ENCODE measurements at places on chromosomes 16 and 17. TPM values are rescaled to one million over a fixed set of nuclear protein-coding genes. Genes with fewer than 3 reads are reported as not detected.

OTOP2 gene
- total RNA-seq, result not detected

HEATR9 gene
- total RNA-seq, result not detected

NMT1 gene
- 235 TPM for total RNA-seq

SHISA9 gene
- total RNA-seq, result not detected

MYADML2 gene
- total RNA-seq, result not detected

NOTUM gene
- total RNA-seq, result 0.38 TPM

GRCh38 chr17:67069603-67070136, 25.3 kb downstream of the CACNG1 start:
- no peak for DNase-seq

DNA sequence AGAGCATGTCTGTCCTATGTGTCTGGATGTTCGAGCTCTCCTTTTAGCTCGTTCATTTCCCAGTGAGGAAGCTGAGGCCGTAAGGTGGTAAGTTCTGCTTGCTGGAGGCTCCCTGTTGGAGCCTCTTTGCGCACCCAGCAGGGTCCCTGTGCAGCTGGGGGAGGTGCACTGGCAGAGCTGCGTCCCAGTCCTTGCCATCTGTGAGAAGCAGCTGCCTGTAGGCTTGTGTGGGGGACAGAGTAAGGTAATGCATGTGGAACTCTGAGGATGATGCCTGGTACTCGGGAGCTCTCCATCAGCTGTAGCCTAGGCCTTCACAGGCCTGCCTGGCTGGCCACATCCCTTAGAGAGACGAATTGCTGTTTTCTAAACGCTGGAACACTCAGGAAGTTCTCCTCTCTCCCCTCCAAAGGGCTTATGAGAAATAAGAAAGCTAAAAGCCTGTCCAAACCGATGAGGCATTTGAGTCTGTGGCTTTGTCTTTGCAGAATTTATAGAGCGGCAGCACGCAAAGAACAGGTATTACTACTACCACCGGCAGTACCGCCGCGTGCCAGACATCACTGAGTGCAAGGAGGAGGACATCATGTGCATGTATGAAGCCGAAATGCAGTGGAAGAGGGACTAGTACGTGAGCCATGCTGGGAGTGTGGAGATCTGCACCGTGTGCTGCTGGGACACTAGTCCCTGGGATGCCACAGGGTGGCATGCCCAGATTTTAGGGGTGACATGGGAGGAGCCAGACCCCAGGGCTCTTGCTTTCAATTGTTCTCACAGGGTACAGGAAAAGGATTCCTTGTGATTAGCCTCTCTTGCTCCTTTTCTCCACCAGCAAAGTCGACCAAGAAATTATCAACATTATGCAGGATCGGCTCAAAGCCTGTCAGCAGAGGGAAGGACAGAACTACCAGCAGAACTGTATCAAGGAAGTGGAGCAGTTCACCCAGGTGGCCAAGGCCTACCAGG, 1.6 kb downstream of the NDUFB10 start:
- peak; percentile 44 for DNase-seq

- no peak for DNase-seq
These were observed 3.8 kb downstream of the FHOD1 start for GRCh38 chr16:67243481-67243880.

DNA sequence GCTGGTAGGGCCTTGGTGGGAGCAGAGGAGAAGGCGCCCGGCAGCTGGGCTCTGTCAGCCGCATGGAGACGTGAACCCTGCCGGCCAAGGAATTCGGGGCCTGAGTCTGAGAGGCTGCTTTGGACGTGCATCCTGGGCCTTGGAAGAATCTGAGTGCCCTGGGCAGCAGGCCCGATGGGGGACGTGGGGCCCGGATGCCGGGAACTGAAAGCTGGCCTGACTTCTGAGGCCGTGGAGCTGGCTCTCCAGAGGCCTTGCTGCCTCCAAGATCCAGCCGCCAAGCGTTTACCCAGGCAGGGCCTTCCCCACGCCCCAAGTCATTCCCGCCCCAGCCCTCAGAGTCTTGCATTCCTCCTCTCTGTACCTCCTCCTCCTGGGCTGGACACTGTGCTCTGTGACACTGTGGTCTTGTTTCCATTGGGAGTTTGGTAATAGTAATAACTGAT, 37.2 kb downstream of the NKD1 start:
- DNase-seq, result no peak

DNA sequence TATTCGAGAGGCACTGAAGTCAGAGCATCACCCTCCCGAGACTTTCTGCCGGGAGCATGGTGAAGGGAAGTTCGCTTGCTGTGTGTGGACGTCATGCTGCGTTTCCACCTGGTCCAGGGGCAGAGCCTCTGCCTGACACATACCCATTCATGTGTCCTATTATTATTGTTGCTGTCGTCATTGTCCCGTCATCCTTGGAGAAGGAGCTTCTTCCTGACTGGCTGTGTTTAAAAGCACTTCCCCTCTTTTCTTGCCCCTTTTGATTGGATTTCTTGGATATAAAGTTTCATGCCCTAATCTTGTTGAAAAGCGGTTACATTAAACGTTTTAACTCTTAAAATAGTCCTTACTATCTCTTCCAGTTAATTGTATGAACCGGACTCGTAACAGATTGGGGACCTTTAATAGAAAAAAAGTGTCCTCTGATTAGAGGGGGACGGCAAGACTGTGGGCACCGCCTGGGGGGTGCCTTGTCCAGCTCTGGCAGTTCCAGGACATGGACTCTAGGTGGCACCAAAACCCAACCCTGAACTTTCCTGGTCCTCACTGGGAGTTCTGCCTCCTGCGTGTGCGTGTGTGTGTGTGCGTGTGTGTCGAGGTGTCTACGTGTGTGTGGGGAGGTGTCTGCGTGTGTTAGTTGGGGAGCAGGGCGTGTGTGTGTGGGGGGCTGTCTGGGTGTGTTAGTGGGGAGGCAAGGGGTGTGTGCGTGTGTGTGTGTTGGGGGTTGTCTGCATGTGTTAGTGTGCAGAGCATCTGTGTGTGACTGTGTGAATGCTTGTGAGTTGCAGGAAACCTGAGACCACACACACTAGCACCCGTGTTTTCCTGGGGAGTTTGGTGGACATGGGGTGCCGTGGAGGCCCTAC, 133.3 kb upstream of the CIBAR2 start:
- DNase-seq, result peak; percentile 61

GRCh38 chr16:81524382-81524781, 79.8 kb downstream of the CMIP start:
- DNase-seq, result no peak

DNA sequence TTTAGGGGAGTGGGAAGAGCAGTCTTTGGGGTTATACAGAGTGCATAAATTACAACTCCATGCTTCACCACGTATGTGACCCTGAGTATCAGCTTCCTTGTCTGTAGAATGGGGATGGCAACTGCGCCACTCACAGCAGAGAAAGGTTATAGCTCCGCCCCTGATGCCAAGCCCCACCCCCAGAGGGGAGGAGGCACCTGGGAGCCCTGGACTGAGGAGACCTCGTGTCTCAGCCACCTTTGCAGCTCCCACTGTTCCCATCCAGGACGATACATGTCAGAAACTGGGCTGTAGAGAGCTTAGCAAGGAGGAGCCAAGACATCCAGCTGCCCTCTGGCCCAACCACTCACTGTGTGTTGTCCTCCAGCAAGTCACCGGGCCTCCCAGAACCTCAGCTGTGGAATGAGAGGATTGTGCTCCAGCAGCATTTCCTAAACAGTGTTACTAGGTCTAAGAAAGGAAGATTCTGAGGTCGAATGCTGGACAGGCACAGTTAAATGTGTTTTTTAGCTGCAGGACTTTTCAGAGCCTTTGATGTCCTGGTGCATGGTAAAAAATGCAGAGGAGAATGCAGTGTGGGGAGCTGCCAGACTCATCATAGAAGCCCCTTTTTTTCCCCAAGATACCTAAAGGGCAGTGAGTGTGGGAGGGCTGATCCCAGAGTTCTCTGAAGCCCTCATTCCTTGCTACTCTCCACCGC, 49.4 kb downstream of the BEAN1 start:
- peak; percentile 59 for DNase-seq

DNA sequence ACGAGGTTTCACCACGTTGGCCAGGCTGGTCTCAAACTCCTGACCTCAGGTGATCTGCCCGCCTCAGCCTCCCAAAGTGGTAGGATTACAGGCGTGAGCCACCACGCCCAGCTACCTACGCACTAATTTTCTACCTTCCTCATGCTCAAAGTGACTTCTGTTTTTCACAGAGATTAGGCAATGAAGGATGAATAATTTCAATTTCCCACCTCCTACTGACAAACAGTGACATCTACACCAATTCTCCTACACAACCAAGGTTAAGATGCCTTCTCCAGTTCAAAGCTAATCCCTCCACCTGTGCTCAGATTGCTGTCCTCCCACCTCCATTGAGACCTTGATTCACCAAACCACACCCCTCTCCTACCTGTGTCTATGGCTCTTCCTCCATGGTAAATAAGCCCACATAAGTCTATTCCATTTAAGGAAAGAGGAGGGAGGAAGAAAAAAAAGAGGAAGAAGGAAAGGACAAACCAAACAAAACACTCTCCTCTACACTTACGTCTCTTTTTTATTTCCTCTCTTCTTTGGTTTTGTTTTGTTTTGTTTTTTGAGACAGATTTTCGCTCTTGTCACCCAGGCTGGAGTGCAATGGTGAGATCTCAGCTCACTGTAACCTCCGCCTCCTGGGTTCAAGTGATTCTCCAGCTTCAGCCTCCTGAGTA, 5.5 kb upstream of the MED11 start:
- no peak for DNase-seq

DNA sequence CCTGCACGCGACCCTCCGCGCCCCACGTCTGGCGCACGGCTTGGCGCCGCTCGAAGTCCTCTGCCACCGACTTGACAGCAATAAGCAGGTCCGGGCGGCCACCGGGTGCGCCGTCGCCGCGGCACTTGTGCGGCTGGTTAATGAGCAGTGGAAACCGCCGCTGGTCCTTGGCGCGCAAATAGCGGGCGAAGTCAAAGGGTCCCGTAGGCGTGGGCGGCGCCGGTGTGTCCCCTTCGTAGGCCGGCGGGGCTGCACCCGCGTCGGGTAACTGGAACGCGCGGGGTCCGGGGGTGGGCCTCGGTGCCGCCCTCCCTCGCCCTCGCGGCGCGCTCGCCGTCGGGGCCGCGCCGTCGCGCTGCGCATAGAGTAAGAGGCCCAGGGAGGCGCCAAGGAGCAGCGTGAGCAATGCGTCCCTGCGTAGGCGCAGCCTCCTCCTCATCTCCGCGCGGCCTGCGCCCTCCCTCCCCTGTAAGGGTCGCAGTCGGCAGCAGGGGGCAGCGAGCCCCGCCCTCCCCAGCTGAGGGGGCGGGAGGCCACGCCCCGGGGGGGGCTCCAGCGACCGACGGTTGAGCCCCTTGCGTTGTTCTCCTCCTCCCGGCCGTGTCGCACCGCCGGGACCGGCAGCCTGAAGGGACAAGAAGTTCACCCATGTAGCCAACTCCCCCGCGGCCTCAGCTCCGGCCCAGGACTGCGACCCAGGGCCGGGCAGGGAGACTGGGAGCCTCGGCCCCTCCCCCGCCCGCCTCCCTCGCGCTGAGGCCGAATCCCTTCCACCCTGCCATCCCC, 558 bp downstream of the B3GNT9 start:
- peak; percentile 51 for DNase-seq

DNA sequence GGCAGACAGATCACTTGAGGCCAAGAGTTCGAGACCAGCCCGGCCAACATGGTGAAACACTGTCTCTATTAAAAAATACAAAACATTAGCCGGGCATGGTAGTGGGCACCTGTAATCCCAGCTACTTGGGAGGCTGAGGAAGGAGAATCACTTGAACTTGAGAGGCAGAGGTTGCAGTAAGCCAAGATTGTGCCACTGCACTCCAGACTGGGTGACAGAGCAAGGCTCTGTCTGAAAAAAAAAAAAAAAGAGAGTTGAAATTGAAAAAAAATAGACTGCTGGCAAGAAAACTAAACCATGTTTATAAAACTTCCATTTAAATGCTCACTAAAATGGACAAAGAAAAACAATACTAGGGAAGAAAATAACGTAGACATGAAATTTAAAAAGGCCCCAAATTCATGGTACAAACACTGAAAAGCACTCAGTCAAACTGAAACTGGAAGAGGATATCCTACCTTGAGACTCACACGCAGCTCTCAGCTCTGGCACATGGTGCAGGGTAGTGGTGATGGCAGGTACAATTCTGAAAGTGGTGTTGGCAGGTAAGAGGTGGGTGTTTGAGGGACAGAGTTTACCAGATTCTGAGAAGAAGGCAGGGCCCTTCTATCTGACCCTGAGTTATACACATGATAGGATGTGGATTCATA, 19.3 kb downstream of the CNTROB start:
- DNase-seq, result peak; percentile 68

- no peak for DNase-seq
These were observed 120.5 kb downstream of the ZFHX3 start for GRCh38 chr16:72927199-72928089.

- no peak for DNase-seq
These were observed 95.5 kb downstream of the PMP22 start for GRCh38 chr17:15169676-15170075.

DNA sequence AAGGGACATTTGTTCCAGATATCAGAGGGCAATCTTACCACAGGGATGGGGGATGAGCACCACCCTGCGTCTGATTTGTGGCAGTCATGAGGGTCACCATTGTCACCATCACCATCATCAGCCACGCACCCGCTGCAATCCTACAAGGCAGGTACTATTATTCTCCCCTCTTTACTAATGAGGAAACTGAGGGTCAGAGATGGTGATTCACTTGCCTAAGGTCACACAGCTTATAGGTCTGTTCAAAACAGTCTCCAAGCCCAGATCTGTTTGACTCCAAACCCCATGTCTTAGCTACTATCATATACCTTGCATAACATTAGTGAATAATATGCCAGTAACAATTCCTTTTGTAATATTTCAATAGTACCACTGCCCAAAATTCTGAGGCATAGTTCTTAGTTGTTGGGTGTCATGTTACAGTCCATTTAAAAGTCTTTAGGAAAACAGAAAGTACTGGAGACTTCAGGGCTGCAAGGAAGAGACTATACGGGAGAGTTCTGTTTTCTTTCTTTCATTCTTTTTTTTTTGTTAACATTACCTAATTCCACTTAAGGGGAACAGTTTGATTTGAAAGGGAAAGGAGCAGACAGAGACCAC, 166.4 kb downstream of the C16orf95 start:
- no peak for DNase-seq

GRCh38 chr16:86991679-86992078, 325.5 kb downstream of the C16orf95 start:
- DNase-seq, result no peak

DNA sequence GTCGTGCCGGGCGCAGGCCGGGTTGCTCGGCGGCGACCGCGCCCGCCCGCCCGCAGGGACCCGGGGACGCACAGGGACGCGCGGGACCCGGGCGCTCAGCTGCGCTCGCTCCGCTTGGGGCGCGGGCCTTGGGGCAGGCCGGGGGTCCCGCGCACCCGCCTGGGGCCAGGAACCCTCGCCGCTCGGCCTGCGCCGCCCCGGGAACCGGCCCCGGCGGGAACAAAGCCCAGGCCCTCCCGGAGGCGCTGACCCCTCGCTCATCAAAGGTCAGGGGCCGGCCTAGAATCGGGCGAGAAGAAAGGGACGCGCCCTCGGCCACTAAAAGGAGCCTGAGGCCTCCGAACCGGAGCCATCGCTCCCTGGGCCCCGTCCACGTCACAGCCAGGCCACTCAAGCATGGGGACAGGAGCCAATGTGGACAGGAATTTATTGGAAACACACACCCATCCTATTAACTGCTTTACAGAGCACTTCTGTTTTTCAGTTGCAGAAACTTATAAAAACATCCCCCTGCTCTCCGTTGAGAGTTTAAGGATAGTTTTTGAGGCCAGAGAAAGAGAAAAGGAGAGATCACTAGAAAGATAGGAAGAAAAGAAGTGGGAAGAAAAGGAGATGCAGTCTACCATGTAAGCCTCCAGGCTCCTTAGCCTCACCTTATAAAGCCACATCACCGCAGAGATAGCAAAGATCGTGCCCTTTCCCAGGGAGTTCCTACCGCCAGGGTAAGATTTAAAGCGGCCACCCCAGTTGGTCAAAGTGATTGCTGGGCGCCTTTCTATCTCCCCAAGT, 558 bp upstream of the ZFHX3 start:
- no peak for DNase-seq
